ENCODE measurements at places on chromosomes 16 and 17.

GRCh38 chr16:81275795-81276194 is 37.3 kb downstream of the BCO1 start:
- DNase-seq, result no peak

- DNase-seq, result no peak
Measured at GRCh38 chr16:57611181-57611580, 17.2 kb upstream of the ADGRG1 start.

- no peak for DNase-seq
Measured at GRCh38 chr17:80995131-80995530, 3.5 kb downstream of the CHMP6 start.

- no peak for DNase-seq
Measured at GRCh38 chr17:67891481-67892119, 66.3 kb downstream of the BPTF start.

DNA sequence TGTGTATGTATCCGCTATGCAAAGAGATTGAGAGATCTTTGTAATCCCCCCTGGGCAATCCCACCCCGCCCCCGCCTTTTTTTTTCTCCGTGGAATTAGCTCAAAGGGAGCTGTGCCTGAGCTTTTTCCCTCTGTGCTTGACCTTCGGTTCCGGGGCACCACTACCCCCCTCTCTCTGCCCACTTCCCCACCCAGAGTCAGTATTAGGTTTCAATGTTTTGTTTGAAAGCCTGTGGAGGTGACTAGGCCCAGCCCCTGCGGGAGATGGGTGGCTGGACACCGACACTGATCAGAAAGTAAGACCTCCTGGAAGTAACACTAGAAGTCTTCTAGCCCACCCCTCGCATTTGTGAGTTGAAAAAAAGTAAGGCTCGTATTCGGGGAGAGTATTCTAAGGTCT is 7.0 kb downstream of the CBLN1 start:
- DNase-seq, result no peak

DNA sequence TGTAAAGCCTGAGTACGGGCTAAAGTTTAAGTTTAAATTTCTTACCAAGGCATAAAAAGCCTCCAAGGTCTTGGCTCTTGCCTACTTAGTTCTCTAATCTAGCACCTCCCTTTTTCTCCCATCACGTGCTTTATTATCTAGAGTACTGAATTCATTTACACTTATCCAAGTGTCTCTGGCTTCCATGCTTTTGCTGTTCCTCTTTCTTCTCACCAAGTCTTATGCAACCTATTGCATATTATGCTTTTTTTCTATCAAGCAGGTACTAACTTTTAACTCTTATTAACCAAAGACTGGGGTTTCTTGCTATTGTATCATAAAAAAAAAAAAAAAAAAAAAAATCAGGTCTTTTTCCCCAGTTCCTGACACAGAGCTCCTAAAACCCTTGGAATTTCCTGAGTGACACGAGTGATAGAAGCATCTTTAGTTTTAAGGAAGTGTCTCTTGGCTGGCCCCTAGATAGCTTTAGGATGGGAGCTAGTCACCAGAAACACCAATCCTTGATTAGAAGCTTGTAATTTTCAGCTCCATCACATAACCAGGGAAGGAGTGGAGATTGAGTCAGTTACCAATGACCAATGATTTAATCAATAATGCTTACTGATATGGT is 44.9 kb downstream of the SSH2 start:
- DNase-seq, result no peak

DNA sequence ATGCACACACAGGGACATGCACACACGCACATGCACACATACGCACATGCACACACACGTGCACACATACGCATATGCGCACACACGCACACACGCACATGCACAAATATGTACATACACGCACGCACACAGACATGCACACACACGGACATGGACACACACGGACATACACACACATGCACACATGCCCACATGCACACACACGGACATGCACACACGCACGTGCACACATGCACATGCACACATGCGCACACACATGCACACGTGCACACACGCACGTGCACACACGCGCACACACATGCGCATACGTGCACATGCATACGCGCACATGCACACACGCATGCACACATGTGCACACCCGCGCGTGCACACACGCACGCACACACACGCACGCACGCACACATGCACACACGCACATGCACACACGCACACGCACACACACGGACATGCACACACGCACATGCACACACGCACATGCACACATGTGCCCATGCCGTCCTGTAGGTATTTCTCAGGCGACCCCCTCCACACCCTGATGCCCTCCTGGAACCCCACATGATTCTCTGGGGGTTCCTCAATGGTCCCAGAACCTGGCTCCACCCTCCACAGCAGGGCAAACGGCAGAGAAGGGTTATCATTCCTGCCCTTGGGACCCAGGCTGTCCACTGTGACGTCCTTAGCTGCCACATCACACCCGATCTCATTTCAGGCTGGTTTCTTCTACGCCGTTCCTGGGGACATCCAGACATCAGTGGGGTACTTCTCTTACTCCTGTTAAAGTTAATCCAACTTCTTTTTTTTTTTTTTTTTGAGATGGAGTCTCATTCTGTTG is 9.6 kb upstream of the RBFOX3 start:
- DNase-seq, result no peak

GRCh38 chr17:83152745-83153611 is 73.6 kb downstream of the METRNL start:
- no peak for DNase-seq

DNA sequence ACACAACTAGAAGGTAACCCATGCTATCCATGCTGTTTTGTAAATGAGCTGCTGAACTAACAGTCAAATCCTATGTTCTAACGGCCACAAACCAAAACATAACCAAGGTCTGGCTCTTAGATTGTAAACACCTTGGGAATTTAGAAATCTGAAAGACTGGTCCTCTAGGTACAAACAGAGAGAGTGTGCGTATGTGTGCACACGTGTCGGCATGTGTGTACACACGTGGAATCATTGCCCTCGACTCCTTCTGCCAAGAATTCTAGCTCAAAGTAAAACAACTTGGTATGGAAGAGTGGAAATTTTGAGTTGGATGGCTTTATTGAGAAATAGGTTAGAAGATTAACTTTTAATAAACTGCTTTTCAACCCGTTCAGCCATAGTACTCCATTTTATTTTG is 18.1 kb upstream of the GHDC start:
- DNase-seq, result no peak

DNA sequence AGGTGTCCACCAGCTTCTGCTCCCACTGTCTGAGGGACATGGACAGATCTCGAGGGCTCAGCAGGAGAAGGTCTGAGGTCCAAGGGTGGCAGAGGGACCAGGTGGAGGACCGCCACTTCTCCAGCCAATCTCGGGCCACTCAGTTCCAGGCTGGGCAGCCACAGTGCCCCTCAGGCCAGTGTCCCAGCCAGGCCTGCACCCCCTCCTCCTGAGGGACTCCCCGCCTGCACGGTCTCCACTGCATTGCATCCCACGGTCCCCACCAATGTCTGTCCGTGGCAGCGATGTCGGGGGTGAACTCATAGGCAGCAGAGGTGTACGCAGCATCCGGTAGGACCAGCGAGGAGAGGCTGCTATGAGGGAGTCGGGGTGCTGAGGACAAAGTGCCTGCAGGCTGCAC is 64.2 kb upstream of the DOC2B start:
- DNase-seq, result no peak

DNA sequence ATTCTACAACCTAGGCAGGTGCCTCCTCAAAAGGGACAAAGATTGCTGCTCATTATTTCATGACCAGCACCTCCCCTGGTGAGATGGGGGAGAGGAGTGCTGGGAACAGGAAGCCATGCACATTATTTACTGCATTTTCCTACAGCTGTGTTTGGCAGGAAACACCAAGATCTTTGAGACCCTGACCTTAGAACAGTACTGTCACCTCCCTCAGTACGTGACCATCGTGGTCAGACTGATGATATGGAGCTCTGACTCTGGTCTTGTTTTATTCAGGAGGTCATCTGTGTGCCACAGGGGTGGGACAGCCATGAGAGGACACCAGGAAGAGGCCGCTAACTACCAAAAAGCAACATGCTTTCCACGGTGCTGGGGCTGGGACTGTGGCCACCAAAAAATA is 37.4 kb downstream of the USP22 start:
- no peak for DNase-seq

GRCh38 chr17:80364091-80364691 is 50.8 kb upstream of the ENDOV start:
- DNase-seq, result no peak

- no peak for DNase-seq
Measured at GRCh38 chr16:72517154-72517553, 345.2 kb upstream of the PMFBP1 start.

DNA sequence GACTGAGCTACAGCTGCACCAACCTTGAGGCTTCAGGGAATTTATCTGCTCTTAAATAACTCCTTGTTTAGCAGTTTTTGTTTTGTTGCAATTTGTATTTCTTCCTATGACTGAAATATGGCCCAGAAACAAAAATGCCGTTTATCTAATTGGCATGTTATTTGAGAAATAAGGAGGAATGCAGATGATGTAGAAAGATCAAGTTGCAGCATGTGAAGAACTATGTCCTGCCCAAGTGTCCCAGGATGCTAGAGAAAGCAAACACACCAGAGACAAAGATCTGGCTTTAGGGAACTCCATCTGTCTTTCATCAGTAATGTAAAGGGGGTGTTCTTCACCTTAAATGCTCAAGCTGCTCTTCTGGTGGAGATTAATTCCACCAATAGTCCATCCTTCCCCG is 29.7 kb downstream of the USP31 start:
- DNase-seq, result no peak

- DNase-seq, result no peak
Measured at GRCh38 chr16:69942099-69942491, 9.0 kb upstream of the CLEC18A start.

- no peak for DNase-seq
Measured at GRCh38 chr17:72502371-72503341, 381.8 kb downstream of the SOX9 start.

GRCh38 chr17:63503341-63503705 is 19.8 kb upstream of the KCNH6 start:
- DNase-seq, result no peak

DNA sequence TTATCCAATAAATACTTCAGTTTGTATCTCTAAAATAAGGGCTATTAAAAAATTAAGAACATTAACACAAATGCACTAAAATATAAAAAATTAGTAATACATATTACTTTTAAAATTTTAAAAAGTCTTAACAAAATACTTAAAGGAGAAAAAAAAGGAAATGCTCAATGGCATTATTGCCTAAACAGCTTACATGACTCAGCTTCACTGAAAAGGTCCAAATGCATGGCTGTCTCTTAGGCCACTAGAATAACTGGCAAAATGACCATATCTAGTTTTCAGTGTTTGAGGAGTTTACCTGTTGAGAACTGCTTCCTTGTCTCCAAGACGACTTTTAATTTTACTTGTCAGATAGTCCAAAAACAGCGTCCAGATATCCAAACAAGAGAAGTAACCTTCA is 66.0 kb downstream of the XPO6 start:
- DNase-seq, result no peak

- no peak for DNase-seq
Measured at GRCh38 chr16:856811-857210, 56.3 kb upstream of the GNG13 start.

GRCh38 chr16:67858500-67858899 is 11.0 kb upstream of the CENPT start:
- DNase-seq, result no peak

DNA sequence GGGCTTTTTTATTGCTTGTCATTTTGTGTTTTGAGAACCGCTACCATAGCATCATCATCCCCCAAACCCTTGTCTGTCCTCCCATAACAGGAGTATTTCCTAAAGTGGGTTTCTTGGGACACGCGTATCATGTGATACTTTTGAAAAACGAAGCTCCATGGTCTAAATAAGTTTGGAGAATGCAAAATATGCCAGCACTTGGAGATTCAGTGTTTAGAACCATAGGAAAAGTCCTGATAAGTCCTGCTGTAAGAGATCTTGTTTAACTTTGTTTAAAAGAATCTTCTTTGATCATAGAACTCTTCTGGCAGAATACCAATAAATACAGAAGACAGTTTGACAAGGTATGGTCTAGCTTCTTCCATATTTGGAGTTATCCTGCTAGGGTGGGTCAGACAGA is 59.3 kb downstream of the NKD1 start:
- DNase-seq, result no peak

DNA sequence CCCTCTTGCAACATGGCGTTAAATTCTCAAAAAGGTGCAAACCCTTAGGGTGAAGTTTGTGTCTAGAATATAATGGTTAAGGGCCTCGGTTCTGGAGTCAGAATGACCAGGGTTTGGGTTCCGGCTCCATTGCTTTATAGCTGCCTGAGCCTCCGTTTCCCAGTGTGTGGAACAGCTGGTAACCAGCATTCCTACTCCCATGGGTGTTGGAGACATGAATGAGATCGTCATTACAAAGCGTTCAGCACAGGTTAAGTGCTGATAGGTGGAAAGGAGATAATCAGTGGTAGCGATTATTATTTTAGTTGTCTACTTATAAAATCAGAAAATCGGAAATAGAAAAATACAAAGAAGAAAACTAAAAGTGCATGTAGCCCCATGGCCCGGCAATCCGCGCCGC is 23.5 kb upstream of the ZCCHC14 start:
- no peak for DNase-seq

- DNase-seq, result no peak
Measured at GRCh38 chr17:72176516-72176851, 55.7 kb downstream of the SOX9 start.

GRCh38 chr17:4940555-4941318 is 669 bp downstream of the RNF167 start:
- DNase-seq, result no peak

- DNase-seq, result no peak
Measured at GRCh38 chr17:43559161-43559816, 13.1 kb upstream of the ETV4 start.

- DNase-seq, result no peak
Measured at GRCh38 chr17:69651921-69652320, 237.4 kb downstream of the MAP2K6 start.

GRCh38 chr17:16922386-16923096 is 49.4 kb downstream of the TNFRSF13B start:
- no peak for DNase-seq

GRCh38 chr17:1582374-1582773 is 19.8 kb upstream of the PITPNA start:
- no peak for DNase-seq

DNA sequence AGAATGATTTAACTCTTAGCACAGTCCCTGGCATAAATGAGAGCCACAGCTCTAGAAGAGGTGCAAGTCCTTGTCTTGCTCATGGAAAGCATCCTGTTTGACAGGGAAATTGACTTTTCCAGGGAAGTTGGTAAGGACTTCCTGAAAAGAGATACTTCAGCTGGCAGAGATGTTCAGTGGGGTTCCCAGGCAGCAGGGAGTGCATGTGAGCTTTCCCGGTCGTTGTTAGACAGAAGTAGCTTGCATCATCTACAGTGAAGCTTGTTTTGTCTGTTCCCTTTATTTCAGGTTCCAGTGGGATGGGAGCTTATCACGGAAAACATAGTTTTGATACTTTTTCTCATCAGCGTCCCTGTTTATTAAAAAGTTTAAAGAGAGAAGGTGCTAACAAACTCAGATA is 22.9 kb downstream of the ALDH3A2 start:
- DNase-seq, result no peak

GRCh38 chr17:60231234-60231633 is 81.5 kb downstream of the CA4 start:
- no peak for DNase-seq

Data from stimulated activated CD4-positive, alpha-beta T cell treated with anti-CD3 and anti-CD28 coated beads, Interleukin-4, amount 100 ng/mL, for 4 hours (primary cell).